ENCODE measurements at places on chromosomes 11 and 22. TPM values are rescaled to one million over a fixed set of nuclear protein-coding genes. Genes with fewer than 3 reads are reported as not detected.
A peak's percentile ranks its signal among the peaks of the same experiment; 100 is the strongest.

- H3K27me3 ChIP-seq: no peaks in the 10 kb centered on the region
- no peaks in the 10 kb centered on the region for H3K36me3 ChIP-seq
- no peak for DNase-seq
- no peaks in the 10 kb centered on the region for H3K4me1 ChIP-seq
- H3K4me3 ChIP-seq: no peak overlapping the region
These were observed 29.5 kb upstream of the LMO1 start for GRCh38 chr11:8293171-8293570.

- peak overlapping the region; percentile 67 for H3K27ac ChIP-seq
- DNase-seq: peak; percentile 41
- no peaks in the 10 kb centered on the region for H3K27me3 ChIP-seq
- H3K36me3 ChIP-seq: peaks cover 68% of the 10 kb centered on the region
- H3K4me1 ChIP-seq: peaks cover 43% of the 10 kb centered on the region
These were observed 76.7 kb downstream of the PISD start for GRCh38 chr22:31585161-31585859.

DNA sequence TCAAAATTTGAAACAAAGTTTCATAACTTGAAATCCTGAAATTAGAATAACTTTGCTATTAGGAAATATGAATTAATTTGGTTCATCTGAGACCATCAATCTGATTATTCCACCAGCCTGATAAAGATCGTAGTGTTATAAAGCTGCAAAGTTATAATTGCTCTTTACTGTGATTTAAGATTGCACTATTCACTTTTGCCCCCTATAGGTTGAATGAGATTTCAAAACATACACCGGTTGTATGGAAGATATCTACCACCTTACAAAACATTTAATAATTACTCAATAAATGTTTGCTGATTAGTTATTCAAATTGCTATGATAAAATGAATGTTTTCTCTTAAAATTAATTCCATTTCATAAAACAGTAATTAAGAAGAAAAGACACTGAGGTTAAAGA, 26.1 kb downstream of the APIP start:
- H3K36me3 ChIP-seq: peaks cover 3% of the 10 kb centered on the region
- H3K27ac ChIP-seq: no peak overlapping the region
- H3K4me1 ChIP-seq: no peaks in the 10 kb centered on the region
- H3K27me3 ChIP-seq: no peaks in the 10 kb centered on the region
- no peak overlapping the region for H3K4me3 ChIP-seq

Gene RGL4
- 16.7 TPM for total RNA-seq

Gene AMBRA1
- total RNA-seq: 24.1 TPM

GRCh38 chr11:44140805-44141204, 45.3 kb downstream of the EXT2 start:
- H3K36me3 ChIP-seq: peaks cover 10% of the 10 kb centered on the region
- H3K4me1 ChIP-seq: no peaks in the 10 kb centered on the region
- H3K4me3 ChIP-seq: no peak overlapping the region
- DNase-seq: no peak
- H3K27ac ChIP-seq: no peak overlapping the region

Gene OR5T3
- not detected for total RNA-seq

- no peak overlapping the region for H3K4me3 ChIP-seq
- no peaks in the 10 kb centered on the region for H3K36me3 ChIP-seq
- no peaks in the 10 kb centered on the region for H3K4me1 ChIP-seq
- peaks cover 3% of the 10 kb centered on the region for H3K27me3 ChIP-seq
These were observed 547.0 kb downstream of the TBC1D22A start for GRCh38 chr22:47309476-47309875.

- DNase-seq: no peak
- H3K27me3 ChIP-seq: peaks cover 1% of the 10 kb centered on the region
- no peaks in the 10 kb centered on the region for H3K4me1 ChIP-seq
- no peak overlapping the region for H3K27ac ChIP-seq
These were observed 526.7 kb downstream of the INSC start for GRCh38 chr11:15641271-15642045.

Gene CRYBB2
- not detected for total RNA-seq

DNA sequence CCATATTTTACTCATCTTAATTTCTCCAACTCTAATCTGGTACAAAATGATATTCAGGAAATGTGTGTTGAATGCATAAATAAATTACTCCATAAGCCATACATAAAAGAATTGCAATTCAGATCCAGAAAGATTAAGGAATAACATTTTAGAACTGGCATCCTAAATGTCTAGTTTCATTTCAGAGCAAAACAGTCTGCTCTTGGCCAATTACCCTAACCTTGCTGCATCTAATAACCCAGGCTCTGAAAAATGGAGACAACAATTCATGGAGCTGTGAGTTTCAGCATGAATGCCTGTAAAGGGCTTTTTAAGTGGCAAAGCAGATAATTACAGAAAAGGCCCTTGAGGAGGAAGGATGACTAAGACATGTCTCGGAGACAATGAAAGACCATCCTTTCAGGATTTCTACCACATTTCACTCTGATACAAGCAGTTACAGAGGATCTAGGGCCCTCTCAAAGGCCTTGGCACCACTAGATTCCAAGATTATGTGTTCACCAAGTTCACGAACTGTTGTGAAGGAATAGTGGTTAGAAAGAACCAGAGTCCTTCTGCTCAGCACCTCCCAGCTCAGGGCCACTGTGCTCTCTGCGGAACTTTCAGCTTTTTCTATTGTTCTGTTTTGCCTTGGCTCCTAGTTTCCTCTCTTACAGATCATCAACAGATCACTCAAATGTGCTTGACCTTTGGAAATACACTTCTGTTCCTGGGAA, 157.6 kb upstream of the BLID start:
- no peaks in the 10 kb centered on the region for H3K4me1 ChIP-seq
- no peak for DNase-seq
- H3K27ac ChIP-seq: no peak overlapping the region
- H3K27me3 ChIP-seq: no peaks in the 10 kb centered on the region

DNA sequence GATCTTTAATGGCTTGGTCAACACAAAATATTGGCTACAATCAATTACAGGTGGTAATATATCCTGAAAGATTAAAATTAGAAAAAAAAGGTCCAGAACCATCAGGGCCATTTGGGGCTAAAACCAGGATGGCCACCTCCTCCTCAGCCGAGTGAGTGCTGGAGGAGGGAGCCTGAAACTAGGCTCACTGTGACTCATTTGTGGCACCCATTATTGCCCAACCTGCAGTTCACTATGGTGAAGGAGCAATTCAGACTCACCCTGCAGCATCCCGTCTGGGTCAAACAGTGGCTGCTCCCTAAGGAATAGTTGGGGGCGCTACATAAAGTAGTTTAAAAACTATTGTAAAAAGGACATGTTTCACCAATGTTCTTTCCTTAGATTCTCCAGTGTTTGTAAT, 60.7 kb downstream of the GLYATL1 start:
- no peak for DNase-seq
- H3K4me3 ChIP-seq: no peak overlapping the region
- no peaks in the 10 kb centered on the region for H3K27me3 ChIP-seq
- no peaks in the 10 kb centered on the region for H3K36me3 ChIP-seq
- H3K27ac ChIP-seq: no peak overlapping the region

DNA sequence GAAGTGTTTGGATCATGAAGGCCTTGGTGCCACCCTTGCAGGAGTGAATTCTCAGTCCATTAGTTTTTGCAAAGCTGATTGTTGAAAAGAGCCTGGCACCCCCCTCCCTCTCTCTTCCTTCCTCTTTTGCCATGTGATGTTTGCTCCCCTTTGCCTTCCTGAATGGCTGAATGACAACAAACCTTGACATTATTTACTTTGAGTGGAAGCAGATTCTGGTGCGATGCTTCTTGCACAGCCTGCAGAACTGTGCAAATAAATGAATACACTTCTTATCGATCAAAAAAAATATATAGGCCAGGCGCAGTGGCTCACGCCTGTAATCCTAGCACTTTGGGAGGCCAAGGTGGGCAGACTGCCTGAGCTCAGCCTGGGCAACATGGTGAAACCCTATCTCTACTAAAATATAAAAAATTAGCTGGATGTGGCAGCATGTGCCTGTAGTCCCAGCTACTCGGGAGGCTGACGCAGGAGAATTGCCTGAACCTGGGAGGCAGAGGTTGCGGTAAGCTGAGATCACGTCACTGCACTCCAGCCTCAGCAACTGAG, 2.0 kb upstream of the NARS2 start:
- peaks cover 3% of the 10 kb centered on the region for H3K27me3 ChIP-seq
- peaks cover 19% of the 10 kb centered on the region for H3K4me1 ChIP-seq
- no peak overlapping the region for H3K4me3 ChIP-seq
- H3K27ac ChIP-seq: no peak overlapping the region

DNA sequence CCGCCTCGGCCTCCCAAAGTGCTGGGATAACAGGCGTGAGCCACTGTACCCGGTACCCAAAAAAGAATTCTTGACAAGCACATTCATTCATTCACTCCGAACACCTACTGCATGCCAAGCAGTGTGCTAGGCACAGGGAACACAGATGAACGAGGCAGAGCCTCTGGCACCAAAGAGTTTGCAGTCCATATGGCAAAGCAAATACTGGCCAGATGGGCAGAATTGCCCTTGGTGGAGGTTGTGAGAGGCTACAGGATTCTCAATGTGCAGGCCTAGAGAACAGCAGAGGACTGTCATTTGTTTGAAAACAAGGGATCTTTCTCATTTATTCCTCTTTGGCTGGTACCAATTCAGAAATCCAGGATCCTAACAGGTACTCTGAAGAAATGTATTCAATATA, 27.5 kb upstream of the MTCH2 start:
- no peak for DNase-seq
- H3K4me3 ChIP-seq: no peak overlapping the region
- no peaks in the 10 kb centered on the region for H3K4me1 ChIP-seq
- no peaks in the 10 kb centered on the region for H3K27me3 ChIP-seq

DNA sequence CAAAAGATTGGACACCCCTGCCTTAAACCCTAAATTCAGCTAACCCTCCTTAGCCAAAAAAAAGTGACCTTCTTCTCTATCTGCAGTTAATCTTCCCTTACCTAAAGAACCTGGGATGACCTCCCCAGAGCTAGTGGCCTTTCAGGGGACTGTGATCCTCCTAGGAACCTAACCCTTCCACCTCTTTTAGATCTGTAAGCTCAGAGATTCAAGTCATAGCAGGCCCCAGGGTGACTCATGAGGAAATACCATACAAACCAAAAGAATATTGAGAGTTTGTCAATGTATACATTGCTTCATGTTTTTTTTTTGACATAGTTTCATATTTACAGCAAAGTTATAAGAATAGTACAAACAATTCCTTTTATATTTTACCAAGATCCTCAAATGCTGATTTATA, 38.3 kb upstream of the CXCR5 start:
- H3K4me3 ChIP-seq: no peak overlapping the region
- H3K36me3 ChIP-seq: no peaks in the 10 kb centered on the region
- peaks cover 29% of the 10 kb centered on the region for H3K4me1 ChIP-seq
- DNase-seq: peak; percentile 52

Gene SLC25A17
- 34.8 TPM for total RNA-seq

GRCh38 chr22:41263704-41264103, 22.3 kb downstream of the RANGAP1 start:
- H3K4me1 ChIP-seq: peaks cover 6% of the 10 kb centered on the region
- H3K4me3 ChIP-seq: no peak overlapping the region
- no peaks in the 10 kb centered on the region for H3K27me3 ChIP-seq
- DNase-seq: no peak
- no peak overlapping the region for H3K27ac ChIP-seq
- peaks cover 47% of the 10 kb centered on the region for H3K36me3 ChIP-seq

Gene WT1
- not detected for total RNA-seq

GRCh38 chr11:83156996-83157593, at the start of gene PCF11:
Gene PCF11 (plus strand): TSS chr11:83157131. CDS start chr11:83157440, 309 bp downstream.
- H3K27ac ChIP-seq: peak within 1 kb of the TSS; percentile 100
- H3K4me1 ChIP-seq: peaks cover 27% of the 10 kb centered on the region
- peak within 1 kb of the TSS; percentile 100 for H3K4me3 ChIP-seq
- H3K27me3 ChIP-seq: no peaks in the 10 kb centered on the region
- H3K36me3 ChIP-seq: peaks cover 46% of the 10 kb centered on the region

Gene HIC2
- 3.8 TPM for total RNA-seq

- H3K4me3 ChIP-seq: no peak overlapping the region
- peak overlapping the region; percentile 40 for H3K27ac ChIP-seq
- no peak for DNase-seq
- H3K27me3 ChIP-seq: no peaks in the 10 kb centered on the region
These were observed 52.4 kb downstream of the SYTL2 start for GRCh38 chr11:85758480-85759039.

GRCh38 chr22:40014667-40015248, 20.0 kb downstream of the FAM83F start:
- H3K27me3 ChIP-seq: no peaks in the 10 kb centered on the region
- no peak overlapping the region for H3K27ac ChIP-seq
- DNase-seq: no peak
- no peaks in the 10 kb centered on the region for H3K36me3 ChIP-seq
- peaks cover 6% of the 10 kb centered on the region for H3K4me1 ChIP-seq
- H3K4me3 ChIP-seq: no peak overlapping the region

DNA sequence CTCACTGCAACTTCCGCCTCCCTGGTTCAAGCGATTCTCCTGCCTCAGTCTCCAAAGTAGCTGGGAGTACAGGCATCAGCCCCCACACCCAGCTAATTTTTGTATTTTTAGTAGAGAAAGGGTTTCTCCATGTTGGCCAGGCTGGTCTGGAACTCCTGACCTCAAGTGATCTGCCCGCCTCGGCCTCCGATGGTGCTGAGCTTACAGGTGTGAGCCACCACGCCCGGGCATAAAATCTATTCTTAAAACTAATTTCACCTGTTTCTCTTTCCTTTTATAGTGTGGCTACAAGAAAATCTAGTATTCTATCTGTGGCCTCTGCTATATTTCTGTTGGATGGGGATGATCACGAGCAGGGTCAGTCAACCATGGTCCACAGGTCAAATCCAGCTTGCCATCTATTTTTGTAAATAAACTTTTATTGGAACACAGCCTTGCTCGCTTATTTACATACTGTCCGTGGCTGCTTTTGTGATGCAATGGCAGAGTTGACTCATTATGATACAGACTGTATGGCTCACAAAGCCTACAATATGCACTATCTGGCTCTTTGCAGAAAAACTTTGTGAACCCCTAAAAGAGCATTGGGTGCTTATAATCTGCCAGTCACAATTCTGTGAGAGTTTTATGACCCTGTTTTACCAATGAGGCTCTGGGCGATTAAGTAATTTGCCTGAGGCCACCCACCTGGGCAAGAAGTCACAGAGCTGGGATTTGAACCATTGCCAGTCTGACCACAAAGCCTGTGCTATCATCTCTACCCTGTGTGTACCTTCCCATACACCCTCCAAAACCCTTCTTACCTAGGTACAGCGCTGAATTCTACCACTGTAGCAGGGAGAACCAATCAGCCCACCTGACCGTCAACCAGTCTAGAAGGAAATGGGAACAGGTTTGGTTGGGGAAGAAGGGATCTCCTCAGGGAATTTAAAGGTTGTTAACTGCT, 28.3 kb downstream of the SLC1A2 start:
- H3K36me3 ChIP-seq: no peaks in the 10 kb centered on the region
- H3K27ac ChIP-seq: no peak overlapping the region
- peak; percentile 73 for DNase-seq
- H3K4me3 ChIP-seq: no peak overlapping the region
- H3K4me1 ChIP-seq: peaks cover 28% of the 10 kb centered on the region
- H3K27me3 ChIP-seq: no peaks in the 10 kb centered on the region

DNA sequence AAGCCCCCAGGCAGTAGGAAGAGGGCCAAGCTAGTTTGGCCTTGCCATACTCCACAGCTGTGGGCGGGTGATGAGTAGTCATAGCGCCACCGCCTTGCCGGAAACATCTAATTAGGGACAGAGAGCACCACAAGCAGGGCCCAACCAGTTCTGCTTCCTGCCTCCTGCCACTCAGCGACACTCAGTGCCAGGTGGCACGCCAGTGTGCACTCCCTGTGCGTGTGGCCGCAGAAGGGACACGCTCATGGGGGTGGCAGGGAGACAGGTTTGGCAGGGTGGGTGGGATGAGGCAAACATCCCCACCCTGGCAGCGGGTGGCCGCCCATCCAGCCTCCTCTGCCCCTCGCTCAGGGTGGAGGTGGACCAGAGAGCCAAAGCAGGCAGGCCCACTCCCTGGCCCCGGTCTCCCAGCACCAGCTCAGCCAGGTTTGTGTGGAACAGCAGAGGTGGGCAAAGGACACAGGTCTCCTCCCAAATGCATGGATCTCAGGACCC, 4.9 kb downstream of the OVOL1 start:
- H3K4me3 ChIP-seq: no peak overlapping the region
- peaks cover 27% of the 10 kb centered on the region for H3K27me3 ChIP-seq
- DNase-seq: peak; percentile 89
- peak overlapping the region; percentile 73 for H3K27ac ChIP-seq

Gene DNAJB7
- not detected for total RNA-seq
